ENCODE measurements at places on chromosomes 12 and 14.

- DNase-seq, result no peak
Measured at GRCh38 chr12:18135509-18135908, 45.5 kb upstream of the RERGL start.

- no peak for DNase-seq
Measured at GRCh38 chr14:85187521-85187920, 342.4 kb upstream of the FLRT2 start.

DNA sequence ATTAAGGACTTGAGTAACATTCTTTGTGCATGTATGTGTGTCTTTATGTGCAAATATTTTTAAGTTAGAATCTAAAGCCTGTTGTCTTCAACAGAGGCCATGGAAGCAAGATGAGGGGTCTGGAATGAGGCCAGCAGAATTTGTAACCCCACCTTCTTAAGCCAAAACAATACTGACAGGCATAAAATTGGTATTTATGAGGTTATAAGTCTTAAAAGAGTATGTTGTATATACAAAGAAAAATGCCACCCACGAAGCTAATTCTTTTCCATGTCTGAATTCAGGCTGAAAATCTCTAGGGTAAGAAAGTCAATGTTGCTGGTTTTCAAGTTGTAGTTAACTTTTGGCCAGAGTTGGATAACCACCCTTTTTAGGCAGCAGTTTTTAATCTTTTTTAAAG lies 86.2 kb upstream of the TMTC1 start:
- DNase-seq, result no peak

DNA sequence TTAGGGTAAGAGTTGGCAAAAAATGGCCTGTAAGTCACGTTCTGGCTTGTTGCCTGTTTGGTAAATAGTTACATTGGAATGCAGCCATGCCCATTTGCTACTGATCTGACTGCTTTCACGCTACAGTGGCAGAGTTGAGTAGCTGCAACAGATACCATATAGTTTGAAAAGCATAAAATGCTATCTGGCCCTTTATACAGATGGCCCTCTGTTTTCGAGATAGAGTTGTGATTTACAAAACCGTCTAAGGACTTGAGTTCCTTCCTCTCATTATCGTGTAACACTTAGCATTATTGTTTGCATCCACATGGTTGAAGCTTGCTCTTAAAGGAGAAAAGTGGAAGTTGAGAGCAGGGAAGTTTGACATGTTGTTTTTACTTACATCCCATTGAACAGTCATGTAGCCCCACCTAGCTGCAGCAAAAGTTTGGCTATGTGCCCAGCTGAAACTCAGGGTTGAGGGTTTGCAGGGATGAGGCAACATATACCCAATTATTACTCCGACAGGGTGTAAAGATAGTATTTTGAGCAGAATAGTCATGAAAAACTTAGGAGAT lies 11.3 kb upstream of the SCFD1 start:
- DNase-seq, result peak; percentile 11

- DNase-seq, result no peak
Measured at GRCh38 chr14:89626233-89626806, 209.3 kb upstream of the FOXN3 start.

DNA sequence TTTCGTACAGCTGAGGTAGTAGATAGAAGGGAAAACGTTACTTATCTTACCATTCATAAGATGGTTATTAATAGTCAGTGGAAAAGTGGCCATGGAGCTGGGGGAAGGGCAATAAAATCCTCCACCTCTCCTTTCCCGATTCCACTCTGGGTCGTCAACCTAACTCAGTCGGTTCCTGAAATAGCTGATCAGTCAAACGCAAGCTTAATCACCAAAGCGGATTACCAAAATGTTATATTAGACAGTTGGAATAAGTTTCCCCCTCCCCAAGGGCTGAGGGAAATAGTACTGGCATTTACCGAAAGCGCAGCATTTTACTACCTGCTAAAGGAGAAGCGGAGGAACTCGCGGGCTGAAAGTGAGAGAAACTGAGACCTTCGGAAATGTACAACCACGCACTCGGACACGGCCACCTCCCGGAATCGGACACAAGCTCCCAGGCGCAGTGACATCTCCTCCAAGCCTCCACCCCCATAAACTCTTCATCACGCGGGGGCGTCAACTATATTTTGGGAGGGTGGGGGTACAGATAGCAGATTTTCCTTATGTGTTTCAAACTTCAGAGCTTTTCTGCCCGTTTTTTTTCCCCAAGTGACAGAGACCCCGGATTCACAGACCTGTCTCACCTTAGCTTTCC lies 1.2 kb downstream of the PPM1H start:
- peak; percentile 28 for DNase-seq

DNA sequence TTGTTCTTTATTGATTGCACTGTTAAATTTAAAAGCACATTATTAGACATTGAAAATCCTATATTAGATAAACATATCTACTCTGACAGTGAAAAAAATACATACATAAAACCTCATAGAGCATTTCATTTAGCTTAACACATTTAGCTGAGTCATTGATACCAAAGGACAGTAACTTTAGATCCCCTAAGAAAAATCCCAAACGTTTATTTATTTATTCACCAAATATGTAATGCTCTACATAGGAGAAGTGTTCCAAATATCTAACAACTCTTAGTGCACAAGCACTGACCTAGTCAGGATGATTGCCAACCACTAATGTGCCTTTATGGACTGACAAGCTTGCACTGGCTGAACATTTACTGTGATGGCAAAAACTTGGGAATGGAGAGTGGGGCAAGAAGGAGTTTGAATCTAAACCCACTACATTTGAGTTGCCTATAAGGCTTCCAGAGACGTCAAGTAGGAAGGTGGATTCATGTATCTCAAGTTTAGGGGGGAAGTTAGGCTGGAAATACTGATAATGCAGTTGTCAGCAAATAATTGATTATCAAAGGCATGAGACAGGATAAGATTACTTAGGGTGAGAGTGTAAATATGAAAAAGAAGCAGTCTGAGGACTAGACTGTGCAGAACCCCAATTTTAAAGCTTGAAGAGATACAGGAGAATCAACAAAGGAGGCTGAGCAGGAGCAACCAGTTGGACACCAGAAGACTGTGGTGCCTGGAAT lies 156.4 kb downstream of the PLCZ1 start:
- no peak for DNase-seq

GRCh38 chr12:67410667-67411067 lies 141.5 kb downstream of the CAND1 start:
- DNase-seq, result no peak

GRCh38 chr14:50792634-50793068 lies 38.3 kb downstream of the NIN start:
- no peak for DNase-seq

- no peak for DNase-seq
Measured at GRCh38 chr12:96176575-96176974, 17.6 kb upstream of the ELK3 start.

DNA sequence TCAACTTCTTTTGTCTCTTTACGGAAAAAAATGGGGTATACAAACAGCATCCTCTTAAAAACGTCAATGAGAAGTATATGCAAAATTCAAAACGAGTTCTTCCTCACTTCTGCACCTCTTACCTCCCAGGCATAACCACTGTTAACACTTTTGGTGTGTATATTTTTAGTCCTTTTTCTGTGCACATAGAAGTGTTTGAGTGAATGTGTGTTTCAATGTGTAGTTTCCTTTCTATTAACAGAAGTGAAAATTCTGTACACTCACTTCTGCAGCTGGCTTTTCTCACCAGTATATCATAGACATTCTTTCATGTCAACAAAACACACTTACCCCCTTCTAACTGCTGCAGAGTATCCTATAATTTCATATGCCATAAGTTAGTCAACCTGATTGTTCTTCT lies 5.4 kb downstream of the UBR7 start:
- DNase-seq, result no peak

- DNase-seq, result no peak
Measured at GRCh38 chr12:124224535-124225110, 70.3 kb upstream of the RFLNA start.

- DNase-seq, result no peak
Measured at GRCh38 chr12:68425998-68426397, 93.8 kb upstream of the MDM1 start.

GRCh38 chr12:62627181-62627580 lies 160.6 kb downstream of the MON2 start:
- DNase-seq, result no peak

DNA sequence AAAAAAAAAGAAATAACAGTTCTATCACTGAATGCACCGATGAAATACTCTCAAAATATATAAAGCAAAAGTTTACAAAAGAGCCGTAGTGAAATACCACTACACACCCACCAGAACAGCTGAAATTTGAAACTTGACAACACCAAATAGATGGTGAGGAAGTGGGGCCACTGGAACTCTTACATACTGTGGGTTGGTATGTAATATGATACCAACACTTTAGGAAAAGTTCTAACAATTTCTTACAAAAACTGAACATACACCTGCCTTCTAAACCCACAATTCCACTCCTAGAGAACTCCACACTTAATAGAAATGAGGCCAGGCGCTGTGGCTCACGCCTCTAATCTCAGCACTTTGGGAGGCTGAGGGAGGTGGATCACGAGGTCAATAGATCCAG lies 14.1 kb downstream of the EIF5 start:
- DNase-seq, result no peak

- DNase-seq, result no peak
Measured at GRCh38 chr14:39230416-39231035, 3.2 kb upstream of the MIA2 start.

- DNase-seq, result no peak
Measured at GRCh38 chr14:102490456-102490855, 19.1 kb downstream of the ANKRD9 start.

DNA sequence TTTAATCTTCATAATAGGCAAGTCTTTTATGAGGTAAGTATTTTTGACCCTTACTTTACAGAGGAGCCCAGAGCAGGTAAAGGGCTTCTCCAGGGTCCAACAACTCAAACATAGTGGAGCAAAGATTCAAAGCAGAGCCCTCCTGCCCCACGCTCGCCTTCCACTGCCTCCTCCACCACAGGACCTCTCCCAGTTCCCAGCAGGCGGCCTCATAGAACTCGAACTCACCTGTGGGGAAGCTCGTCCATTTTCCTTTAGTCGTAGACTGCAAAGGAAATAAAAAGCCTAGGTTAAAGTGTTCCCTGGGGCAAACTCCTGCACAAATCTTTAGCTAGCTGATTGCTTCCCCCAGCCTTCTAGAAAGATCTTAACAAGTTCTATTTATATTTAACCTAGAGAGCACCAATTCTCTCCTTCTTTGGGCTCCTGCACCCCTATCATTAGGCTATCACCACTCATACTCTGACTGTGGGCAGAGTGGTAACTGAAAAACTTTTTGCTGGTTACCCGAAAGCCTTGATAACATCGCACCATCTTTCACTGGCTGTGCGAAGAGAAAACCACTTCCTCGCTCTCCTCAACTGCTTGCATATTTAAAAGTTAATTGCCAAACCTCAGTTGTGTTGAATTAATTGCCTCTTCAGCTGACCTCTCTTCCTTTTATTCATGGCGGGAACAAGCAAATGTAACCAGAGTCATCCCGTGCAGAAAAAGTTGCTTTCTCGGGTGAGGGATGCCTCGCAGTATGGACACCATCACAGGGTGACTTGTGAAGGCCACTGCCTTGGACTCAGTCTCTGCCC lies 299.6 kb downstream of the DPF3 start:
- DNase-seq, result no peak

- DNase-seq, result peak; percentile 60
Measured at GRCh38 chr12:118061011-118061872, at the start of gene WSB2. Gene WSB2, minus strand, starts transcription at chr12:118061179. Its CDS starts 131 bp downstream, at chr12:118061048.

DNA sequence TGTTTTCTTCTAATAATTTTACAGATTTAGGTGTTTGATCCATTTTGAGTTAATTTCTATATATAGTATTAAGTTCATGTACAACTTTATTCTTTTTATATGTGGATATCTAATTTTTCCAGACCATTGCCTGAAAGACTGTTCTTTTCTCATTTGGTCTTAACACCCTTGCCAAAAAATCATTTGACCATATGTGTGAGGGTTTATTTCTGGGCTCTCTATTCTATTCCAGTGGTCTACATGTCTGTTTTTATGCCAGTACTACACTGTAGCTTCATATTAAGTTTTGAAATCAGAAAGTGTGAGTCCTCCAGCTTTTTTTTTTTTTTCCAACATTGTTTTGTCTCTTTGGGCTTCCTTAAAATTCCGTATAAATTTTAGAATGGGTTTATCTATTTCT lies 554.1 kb downstream of the KCNH5 start:
- DNase-seq, result no peak

GRCh38 chr14:31566456-31566855 lies 5.3 kb downstream of the NUBPL start:
- no peak for DNase-seq

GRCh38 chr12:9344541-9344940 lies 136.3 kb upstream of the PZP start:
- DNase-seq, result no peak

GRCh38 chr12:164207-164606 lies 49.8 kb downstream of the SLC6A12 start:
- peak; percentile 62 for DNase-seq

GRCh38 chr12:77049767-77050353 lies 15.5 kb downstream of the E2F7 start:
- DNase-seq, result peak; percentile 56

DNA sequence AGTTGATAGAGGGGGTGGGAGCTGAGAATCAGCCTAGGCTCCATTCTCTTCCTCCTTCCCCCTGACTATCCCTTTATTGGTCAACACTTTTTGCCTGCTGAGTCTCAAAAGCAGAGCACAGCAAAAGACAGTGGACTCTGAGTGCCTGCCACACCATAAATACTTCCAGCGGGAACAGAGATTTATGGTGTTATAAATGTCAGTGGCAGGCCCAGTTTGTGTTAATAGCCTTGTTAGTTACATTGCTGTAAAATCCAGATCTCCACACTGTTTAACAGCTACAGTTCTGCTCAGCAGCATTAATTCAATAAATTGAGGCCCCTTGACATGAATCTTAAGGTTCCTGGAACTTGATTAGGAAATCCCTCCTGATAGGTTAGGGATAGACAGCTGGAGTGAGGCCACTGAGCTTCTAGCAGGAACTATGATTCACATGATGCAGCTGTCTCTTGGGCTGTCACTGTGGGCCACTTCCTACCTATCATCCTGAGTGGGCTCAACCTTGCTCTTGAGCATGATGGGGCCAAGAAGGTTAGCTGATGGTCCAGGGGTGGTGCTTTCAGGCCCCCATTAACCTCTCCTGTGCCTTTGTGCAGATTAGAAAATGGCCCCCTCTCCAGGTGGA lies 295.2 kb upstream of the SRRM4 start:
- no peak for DNase-seq

- DNase-seq, result no peak
Measured at GRCh38 chr14:64412237-64412636, 24.1 kb downstream of the MTHFD1 start.

DNA sequence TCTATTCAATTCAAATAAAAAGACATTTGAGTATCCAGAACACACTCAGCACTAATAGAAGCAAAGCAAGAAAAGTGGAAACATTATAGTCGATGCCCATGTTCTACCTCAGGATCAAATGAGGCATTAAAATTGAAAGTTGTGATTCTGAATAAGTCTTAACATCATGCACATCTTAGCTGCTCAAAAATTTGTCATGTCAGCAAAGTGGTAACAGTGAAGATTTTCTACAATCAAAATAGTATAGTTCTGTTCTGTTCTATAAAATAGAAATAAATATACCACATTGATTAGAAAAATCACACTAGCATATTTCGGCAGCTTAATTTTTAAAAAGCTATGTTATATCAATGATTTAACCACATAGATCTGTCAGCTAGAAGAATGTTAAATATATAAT lies 74.7 kb downstream of the ERGIC2 start:
- no peak for DNase-seq

Measured in NCI-H510A (cell line).